GM23248 (cell line): ENCODE measurements at places on chromosomes 1 and 21.

- DNase-seq, result no peak
These were observed 121.7 kb upstream of the KIAA0040 start for GRCh38 chr1:175314300-175314699.

- no peak for DNase-seq
These were observed 9.9 kb downstream of the EPHA8 start for GRCh38 chr1:22573237-22573636.

DNA sequence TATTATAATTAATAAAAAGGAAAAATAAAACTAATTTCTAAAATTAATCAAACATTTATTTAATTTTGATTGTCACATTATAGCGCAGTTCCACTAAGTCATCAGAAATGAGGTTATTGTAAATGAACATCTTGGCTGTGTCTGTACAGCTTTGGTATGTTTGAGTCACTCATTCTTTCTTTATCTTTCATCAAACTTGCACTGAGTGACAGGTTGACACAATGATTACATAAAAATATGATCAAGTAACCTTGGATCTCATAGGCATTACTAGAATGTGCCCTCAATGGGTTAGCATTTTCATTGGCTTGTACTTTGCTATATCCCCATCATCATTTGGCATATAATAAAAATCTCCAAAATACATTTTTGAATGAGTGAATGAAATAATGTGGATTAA lies 1353.2 kb upstream of the ADGRL2 start:
- no peak for DNase-seq

DNA sequence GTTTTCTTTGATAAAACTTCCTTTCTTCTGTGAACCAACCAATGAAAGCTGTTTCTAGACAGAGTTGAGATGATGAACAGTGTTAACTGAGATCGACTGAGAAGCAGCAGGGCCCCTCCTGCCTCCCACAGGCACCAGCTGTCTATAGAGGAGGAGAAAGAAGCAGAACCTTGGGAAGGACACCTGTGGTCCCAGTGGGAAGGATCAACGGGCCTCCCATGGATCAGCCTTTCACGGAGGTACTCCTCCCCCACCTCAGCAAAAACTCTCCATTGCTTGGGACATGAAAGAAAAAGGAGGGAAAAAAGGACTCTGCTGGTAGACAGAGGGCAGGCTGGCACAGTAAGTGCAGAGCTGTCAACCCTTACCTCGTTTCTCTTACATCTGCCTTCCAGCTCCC lies 40.5 kb downstream of the PLPPR5 start:
- no peak for DNase-seq

GRCh38 chr1:214326406-214326805 lies 45.4 kb downstream of the SMYD2 start:
- DNase-seq, result no peak

DNA sequence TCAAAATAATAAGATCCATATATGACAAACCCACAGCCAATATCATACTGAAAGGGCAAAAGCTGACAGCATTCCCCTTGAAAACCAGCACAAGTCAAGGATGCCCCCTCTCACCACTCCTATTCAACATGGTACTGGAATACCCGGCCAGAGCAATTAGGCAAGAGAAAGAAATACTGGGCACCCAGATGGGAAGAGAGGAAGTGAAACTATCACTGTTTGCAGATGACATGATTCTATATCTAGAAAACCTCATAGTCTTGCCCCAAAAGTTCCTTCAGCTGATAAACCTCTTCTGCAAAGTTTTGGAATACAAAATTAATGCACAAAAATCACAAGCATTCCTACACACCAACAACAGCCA lies 442.7 kb downstream of the PTBP2 start:
- no peak for DNase-seq

- DNase-seq, result no peak
These were observed 72.0 kb upstream of the ZNF326 start for GRCh38 chr1:89922911-89923310.

DNA sequence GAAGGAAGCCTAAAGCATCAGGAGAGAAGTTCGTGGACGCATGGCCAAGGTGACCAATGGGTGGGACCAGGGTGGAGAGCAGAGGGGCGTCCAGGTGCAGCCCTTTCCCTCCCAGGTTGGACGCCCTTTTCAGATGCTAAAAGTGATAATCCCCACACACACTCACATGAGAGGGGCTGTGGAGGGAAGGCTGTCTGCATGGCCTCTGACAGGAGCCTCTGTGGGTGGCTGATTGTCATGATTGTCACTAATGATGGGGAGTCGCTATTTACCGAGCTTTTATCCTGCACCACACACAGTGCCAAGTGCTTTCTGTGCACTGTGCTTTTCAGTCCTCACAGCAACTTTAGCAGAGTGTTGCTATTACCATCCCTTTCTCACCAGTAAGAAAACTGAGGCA lies 27.1 kb upstream of the C1QA start:
- no peak for DNase-seq

DNA sequence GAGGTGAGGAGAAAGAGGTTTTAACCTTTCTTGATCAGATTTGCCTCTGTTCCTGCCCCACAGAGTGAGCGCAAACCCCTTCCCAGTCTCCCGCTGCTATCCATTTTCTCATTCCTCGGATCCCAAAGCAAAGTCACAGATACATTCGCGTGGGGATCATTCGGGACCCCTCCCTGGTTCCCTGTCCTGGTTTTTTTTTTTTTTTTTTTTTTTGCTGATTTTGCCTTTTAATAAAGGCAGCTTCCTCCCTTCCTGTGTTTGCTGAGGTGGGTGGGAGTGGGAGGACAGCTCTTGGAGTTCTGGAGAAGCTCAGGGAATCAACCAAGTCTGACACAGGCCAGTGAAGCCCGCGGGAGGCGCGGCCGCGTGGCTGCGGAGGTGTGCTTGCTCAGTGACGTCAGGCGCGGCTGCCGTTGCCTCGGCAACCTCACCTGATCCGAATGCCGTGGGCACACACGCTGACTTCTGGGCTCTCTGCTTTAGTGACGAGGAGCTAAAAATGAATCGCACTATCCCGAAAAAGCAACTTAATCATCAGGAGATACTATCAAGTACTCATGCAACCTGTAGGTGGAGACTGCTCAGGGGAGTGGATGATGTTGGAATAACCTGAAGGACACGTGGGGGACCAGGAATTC lies 106.4 kb downstream of the TBX19 start:
- DNase-seq, result peak; percentile 41

DNA sequence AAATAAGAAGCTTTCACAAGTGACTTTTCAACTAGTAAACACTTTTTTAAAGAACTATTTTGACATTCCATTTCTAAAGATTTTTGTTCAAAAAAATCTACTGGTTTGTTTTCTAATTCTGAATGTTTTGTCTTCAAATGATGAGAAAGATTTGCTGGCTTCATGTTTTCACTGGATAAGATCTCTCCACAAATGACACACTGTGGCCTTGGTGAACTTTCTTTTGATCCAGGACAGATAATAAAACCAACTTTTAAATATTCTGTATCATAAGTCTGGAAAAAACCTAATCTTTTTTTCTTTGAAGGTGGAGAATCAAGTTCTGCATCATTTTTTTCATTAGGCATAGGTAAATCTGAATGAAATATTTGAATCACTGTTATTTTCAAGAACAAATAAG lies 3.4 kb upstream of the TMEM35B start:
- no peak for DNase-seq

DNA sequence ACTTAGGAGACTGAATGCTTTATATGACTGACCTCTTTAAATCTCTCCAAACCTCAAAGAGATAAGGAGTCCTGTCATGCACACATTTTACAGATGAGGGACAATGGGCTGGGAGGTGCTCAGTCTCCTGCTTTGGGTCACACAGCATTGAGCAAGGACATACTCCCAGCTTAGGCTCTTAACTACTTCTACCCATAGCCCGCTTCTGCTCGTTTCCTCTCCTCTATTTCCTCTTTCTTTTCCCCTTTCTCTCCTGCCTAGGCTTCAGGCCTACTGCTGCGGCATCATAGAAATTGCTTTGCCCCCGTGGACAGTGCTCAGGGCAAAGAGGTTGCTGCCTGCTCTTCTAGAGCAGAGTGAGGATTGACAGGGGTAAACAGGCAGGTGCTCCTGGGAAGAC lies 12.4 kb upstream of the ZNF691 start:
- DNase-seq, result no peak

DNA sequence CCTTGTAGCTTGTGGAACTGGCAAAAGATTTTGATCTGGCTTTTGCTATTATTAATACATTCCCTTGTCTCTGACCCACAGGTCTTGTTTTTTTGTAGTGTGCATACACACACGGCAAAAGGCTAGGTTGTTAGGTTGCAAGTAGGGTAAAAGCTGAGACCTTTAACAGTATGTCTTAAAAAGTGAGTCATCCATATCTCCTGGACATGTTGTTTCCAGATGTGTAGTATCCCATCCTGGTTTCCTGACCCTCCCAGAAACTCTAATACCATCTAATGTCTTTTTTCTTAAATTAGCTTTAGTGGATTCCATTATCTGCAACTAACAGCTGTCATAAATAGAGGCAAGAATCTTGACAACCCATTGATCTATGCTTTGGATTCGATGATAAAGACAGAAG lies 14.7 kb downstream of the OVGP1 start:
- no peak for DNase-seq

- no peak for DNase-seq
These were observed 107.5 kb downstream of the SLC44A5 start for GRCh38 chr1:75503221-75503974.

DNA sequence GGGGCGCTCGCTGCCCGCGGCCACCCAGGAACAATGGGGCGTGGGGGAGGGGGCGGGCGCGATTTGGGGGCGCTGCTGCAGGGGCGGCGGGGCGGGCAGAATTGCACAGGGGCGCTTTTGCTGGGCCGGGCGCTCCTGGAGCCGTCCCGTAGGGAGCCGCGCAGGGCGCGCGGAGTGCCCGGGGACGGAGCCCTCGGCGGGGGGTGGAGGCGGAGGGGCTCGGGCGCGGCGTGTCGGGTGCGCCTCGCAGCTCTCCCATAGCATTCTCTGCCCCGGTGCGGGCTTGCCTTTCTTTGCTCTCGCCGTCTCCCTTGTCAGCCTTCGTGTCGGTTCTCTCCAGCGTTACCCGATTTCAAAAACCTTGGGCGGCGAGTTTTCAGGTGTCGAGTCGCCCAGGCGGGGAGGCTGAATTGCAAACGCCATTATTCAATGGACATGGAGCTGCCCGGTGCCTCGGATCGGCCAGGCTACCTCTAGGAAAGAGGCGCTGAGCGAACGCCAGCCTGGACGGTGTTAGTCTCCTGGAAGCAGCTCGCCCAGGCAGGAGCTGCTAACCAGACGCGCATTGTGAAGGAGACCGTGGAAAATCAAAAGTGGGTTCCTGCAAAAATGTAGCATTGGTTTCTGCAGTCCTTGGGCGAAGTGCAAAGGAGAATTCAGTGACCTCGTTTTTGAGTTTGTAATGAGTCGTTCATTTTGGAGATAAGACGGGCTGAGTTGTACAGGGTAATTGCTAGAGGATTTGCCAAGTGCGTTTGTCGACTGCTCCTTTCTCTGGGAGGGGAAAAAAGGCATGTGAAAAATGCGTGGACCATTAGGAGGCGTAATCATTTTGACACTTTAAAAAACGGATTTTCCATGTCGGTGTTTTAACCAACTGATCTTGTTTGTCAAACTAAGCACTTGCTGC lies 626 bp downstream of the CXADR start:
- peak; percentile 42 for DNase-seq

- no peak for DNase-seq
These were observed 88.5 kb downstream of the UCK2 start for GRCh38 chr1:165915932-165916348.

- DNase-seq, result peak; percentile 62
These were observed 425 bp downstream of the DDR2 start for GRCh38 chr1:162632698-162633080.

GRCh38 chr1:22944346-22945055 lies 28.2 kb downstream of the LACTBL1 start:
- no peak for DNase-seq

GRCh38 chr1:199297174-199297573 lies 658.3 kb downstream of the PTPRC start:
- peak; percentile 51 for DNase-seq

GRCh38 chr1:112515311-112516009 lies 6.7 kb downstream of the WNT2B start:
- DNase-seq, result peak; percentile 69

GRCh38 chr21:14414932-14415508 lies 32.1 kb upstream of the HSPA13 start:
- no peak for DNase-seq

- no peak for DNase-seq
These were observed 76.9 kb downstream of the LEPR start for GRCh38 chr1:65497256-65497830.

GRCh38 chr1:163834778-163835177 lies 513.0 kb downstream of the NUF2 start:
- no peak for DNase-seq

DNA sequence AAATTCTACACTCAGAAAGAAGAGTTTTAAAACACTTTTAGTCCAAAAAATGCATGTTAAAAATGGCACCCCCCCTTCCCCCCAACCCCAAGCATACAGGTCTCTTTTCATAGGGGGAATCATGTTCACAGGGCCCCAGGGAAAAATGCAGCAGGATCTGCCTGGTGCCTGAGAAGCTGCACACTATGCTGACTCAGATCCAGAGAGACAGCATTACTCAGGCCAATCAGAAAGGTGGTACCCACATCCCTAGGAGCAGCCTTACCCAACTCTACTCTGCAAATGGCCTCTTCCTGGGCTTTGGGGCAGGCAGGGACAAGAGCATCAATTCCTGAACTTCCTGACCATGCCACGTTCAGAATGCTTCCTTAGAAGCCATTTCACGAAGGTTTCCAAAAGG lies 119.0 kb downstream of the HIVEP3 start:
- peak; percentile 59 for DNase-seq

GRCh38 chr1:41479000-41479807 lies 5.3 kb downstream of the EDN2 start:
- peak; percentile 76 for DNase-seq

GRCh38 chr1:41560931-41561330 lies 76.4 kb upstream of the EDN2 start:
- no peak for DNase-seq

DNA sequence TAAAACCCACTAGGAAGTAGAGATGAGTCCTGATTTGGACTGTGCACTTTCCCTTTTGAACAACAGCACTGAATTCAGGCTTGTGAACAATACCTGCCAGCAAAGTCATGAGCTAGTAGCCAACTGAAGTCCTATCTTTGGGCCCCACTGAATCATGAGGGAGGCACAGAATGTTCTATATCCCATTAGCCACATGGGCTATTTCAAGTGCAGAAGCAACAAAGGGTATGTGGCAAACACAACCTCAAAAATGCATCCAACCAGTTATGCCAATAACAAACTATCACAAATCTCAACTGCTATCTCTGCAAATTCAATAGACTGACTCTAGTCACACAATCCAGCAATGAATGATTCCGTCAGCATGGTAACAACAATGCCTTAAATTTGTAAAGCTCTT lies 276.0 kb downstream of the MRPL39 start:
- peak; percentile 16 for DNase-seq
